ENCODE measurements at places on chromosomes 3 and 15.

GRCh38 chr3:198076722-198077308 is 116.8 kb downstream of the LMLN start:
- no peak for DNase-seq

DNA sequence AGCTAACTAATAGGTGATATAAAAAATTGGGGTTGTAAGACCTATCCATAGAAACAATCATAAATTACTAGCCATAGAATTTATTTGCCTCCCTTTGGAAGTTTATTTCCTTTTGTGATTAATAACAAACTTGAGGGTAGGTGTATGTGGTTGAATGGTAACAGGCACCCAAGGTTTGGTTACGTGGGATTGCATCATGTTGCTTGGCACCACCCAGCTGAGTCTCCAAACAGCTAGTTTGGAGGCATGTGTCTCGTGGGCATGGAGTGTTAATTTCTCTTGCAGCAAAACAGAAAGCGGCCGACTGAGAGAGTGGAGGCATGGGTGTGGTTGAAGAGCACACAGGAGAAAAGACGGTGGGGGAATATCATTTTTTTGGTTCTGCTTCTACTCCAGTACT is 441.4 kb downstream of the CNTN4 start:
- no peak for DNase-seq

GRCh38 chr15:32657198-32657883 is 15.8 kb downstream of the SCG5 start:
- DNase-seq = no peak

- DNase-seq = no peak
These were observed 13.9 kb downstream of the ARHGEF3 start for GRCh38 chr3:56787784-56788256.

GRCh38 chr3:47568901-47569300 is 9.8 kb downstream of the CSPG5 start:
- no peak for DNase-seq

DNA sequence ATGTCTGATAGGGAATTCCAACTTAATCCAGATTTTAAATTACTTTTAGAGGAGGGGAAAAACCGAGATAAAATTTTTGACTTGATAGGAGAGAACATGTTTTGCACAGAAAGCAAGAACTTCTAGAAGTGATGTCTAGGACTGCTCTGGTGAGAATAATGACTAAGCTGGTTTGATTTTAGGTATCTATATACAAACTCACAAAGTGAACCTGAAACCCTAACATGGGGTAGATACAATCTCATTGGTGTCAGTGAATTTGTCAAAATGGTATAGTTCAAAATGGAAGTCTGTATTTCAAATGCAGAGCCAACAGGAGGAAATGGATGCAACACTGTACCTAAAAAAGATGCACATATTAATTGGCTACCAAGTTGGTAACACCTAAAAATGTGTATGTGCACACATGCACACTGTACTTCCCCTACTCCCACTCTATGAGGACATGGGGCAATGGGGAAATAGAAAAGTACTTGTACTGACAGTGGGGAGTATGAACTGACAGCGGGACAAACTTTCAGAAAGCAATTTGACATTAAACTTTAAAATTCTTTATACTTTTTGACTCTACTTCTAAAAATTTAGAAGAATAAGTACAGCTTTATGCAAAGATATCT is 53.0 kb downstream of the NR1I2 start:
- no peak for DNase-seq

DNA sequence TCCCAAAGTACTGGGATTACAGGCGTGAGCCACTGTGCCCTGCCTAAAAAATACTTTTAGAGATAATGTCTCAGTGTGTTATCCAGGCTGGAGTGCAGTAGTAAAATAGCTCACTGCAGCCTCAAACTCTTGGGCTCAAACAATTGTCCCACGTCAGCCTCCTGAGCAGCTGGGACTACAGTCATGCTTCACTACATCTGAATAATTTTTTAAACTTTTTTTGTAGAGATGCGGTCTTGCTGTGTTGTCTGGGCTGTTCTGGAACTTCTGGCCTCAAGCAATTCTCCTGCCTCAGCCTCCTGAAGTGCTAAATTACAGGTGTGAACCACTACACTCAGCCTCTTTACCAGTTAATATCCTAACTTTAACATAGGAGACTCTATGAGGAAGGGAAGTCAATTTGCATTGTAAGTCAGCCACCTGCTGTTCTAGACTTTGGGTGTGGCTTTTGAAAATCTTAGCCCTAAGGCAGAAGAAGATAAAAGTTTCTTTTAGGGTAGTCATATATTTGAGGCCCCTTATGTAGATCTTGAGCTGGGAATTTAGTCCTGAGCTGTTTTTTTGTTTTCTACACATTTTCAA is 78.2 kb upstream of the RASGRP1 start:
- no peak for DNase-seq

DNA sequence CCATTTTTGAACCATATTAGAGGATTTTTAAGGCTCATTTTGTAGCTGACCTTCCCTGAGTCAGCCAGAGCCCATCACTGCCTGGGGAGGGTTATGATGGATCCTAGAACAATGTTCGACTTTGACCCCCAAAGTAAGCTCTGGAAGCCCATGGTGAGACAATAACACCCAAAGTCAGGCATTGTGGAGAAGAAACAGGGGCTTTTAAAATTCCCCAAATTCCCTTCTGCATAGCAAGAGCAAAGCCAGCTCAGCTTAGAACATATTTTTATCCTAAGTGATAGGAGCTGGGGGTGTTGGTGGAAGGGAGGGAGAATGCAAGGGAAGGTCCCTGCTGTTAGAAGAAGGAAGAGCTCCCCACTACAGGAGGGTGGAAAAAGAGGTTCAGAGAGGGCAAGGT is 4.0 kb downstream of the ITGA11 start:
- no peak for DNase-seq

- DNase-seq = no peak
These were observed 71.2 kb downstream of the RYK start for GRCh38 chr3:134179508-134179907.

DNA sequence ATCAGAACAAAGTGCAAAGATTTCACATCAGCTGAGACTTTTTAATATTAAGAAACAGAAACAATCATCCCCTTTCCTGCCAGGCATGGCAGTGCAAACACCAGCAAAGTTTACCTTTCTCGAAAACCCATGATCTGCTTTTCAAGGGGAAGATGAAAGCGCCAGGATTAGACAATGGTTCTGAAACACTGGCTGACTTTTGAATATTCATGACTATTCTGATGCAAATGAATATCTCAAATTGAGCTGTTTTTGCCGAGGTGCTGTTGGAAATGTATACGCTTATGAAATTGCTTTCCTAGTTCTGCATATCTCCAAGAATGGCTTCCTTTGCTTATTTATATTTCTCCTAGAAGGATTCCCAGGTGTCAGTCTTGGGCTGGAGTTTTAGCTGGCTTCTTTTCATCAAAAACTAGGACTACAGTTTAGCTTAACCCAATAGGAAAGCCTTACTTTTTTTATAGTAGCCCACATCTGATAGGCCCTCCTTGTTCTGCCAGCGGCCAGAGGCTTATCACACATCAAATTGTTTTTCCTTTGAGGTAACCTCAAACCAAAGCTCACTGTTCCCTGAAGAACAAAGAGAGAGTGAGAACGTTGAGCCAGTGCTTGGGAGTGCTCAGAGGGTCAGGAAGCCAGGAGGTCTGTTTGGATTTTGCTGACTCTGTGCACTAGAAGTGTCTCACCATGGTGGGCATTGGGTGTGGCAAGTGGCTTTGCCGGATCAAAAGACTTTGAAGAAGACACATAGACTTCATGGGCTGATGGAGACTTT is 74.0 kb upstream of the PLCL2 start:
- DNase-seq = no peak

DNA sequence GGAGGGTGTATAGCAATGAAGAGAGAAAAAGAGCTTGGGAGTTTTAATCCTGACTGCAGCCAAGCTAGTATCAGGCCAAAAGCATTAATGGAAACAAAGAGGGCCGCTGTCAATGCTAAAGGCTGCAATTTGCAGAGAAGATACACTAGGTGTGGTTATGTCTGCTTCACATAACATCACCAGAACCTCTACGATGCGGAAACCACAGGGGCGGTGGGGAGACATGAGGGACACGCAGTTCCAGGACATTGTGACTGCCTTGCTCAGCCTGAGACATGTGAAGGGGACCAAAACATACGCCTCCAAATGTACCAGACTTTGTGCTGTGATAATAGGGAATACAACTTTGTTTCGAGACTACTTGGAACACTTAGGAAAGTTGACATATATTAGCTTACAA is 88.4 kb downstream of the APBA2 start:
- no peak for DNase-seq

DNA sequence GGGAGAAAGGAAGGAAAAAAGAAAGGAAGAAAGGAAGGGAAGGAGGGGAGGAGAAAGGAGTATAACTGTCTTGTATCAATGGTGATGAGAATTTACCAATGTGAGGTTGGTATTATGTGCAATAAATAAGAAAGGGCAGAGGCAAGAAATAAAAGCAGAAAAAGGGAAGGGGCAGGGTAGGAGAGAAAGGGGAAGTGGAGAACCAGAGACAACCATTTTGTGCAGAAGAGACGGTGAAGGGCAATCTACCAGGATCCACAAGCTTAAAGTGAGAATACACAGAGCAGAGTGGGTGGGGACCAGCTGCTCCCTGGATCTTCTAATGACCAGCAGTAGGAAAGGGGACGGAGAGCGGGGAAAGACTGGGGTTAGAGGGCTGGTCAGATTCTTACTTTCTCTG is 106.9 kb upstream of the SLCO2A1 start:
- DNase-seq = no peak

Measured in RCC 7860 (cell line).